Smooth muscle cell of the pulmonary artery (primary cell): ENCODE measurements at places on chromosomes 4 and X. TPM values are rescaled to one million over a fixed set of nuclear protein-coding genes. Genes with fewer than 3 reads are reported as not detected.

The RFC1 gene
- 47.9 and 52.4 TPM in 2 replicates for total RNA-seq

The MOSPD2 gene
- 13.0 and 13.7 TPM in 2 replicates for total RNA-seq

The SSX2 gene
- not detected in 2 replicates for total RNA-seq

The TMEM31 gene
- not detected in 2 replicates for total RNA-seq

The NKX3-2 gene
- 0.13 TPM in 1 of 2 replicates, not detected in the other for total RNA-seq

The ASMTL gene
- total RNA-seq = 17.8 and 17.9 TPM in 2 replicates

The PAGE5 gene
- total RNA-seq = not detected in 2 replicates

The SPATA18 gene
- total RNA-seq = 15.6 and 32.6 TPM in 2 replicates

The CXCL1 gene
- 21.6 and 120 TPM in 2 replicates for total RNA-seq
